COR-L47 (cell line): ENCODE measurements at places on chromosomes 6 and 20.
A peak's percentile ranks its signal among the peaks of the same experiment; 100 is the strongest.

- DNase-seq, result peak; percentile 85
Measured at GRCh38 chr20:63740627-63741353, 1.2 kb downstream of the SLC2A4RG start.

DNA sequence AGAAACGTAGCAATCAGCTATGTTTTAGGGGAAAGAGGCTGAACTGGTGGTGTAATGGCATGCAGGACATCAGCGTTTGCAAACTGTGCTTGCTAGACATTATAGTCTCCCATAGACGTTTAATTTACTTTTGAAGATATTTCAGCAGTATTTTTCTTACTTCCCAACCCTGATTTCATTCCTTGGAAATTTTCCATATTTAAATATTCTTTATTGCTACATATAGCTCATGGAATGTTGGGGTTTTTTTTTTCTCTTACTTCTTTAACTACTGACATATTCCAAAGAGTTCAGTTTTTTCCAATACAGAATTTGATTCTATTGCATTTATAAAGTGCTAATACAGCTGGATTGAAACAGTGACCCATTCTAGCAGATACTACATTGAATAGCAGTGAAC lies 694.4 kb upstream of the CITED2 start:
- no peak for DNase-seq

DNA sequence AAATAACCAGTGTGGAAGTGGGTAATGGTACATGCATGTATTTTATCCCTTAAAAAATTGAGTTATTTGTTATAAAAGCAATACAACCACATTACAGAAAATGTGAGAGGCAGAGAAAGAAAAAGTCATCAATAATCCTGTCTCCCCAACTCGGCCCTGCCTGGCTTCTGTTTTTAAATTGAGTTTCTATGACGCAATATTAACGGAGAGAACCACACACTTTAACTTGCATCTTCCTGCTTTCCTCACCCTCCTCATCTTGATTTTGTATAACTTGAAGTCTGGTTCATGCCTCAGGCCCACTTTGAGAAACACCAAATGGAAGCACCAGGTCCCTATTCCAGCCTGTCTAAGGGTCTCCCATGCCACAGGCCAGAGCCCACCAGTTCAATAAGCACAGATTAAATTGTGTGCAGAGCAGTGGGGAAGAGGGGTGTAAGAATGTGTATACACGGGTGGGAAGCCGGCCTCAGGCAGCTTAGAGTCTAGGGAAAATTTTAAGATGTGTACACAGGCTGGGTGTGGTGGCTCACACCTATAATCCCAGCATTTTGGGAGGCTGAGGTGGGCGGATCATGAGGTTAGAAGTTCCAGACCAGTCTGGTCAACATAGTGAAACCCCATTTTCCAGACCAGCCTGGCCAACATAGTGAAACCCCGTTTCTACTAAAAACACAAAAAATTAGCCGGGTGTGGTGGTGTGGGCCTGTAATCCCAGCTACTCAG lies 15.9 kb downstream of the KCNK5 start:
- DNase-seq, result no peak

- DNase-seq, result no peak
Measured at GRCh38 chr20:2289475-2289874, 6.3 kb upstream of the TGM3 start.

GRCh38 chr20:24770628-24771541 lies 178.2 kb upstream of the CST7 start:
- no peak for DNase-seq

GRCh38 chr6:74656453-74656852 lies 549.4 kb downstream of the COL12A1 start:
- no peak for DNase-seq

DNA sequence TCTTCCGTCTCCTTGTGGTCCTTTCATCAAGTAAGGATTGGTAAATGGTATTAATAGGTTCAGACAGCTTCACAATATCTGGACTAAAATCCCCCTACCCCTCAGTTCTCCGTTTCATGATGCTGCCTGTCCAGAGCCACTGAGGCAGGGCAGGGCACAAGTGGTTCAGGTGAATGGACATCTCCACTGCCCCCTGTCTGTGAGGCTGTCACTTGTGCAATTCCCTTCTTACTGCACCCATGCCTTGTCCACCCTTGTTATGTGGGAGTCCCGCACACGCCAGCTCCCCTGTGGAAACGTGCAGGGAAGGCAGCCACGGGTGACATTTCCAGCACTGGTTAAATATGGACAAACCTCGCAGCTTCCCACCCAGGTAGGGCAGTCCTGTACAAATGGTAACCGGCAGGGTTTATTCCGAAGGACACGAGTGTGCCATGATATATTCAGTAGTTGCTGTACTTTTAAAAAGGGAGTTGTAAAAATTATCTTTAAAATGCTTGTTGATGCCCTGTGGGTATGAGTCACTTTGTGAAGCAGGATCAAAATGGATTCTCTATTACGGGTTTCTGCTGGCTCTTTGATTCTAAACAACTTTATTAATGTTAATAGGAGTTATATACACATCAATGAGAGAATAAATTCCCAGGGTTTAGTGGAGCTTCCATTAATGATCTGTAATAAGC lies 73.5 kb downstream of the FYN start:
- DNase-seq, result no peak

GRCh38 chr6:136180704-136181511 lies 69.2 kb downstream of the MTFR2 start:
- no peak for DNase-seq

DNA sequence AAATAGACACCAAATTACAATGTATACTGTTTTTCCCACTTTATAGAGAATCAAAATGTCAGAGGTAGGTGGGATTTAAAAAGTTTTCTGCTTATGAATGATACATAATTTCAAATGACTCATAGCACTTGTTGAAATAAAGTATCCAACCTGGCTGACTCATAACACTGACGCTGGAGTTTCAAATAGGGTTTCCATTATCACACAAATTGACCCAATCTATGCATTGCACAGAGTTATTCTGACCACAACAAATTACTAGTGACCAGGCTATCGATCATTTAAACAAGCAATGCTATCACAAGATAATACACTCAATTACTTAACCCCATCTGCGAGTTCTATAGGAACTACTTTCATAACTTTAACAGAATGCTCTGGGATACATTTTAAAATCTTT lies 31.9 kb upstream of the PRELID3B start:
- DNase-seq, result no peak

- DNase-seq, result no peak
Measured at GRCh38 chr6:163719028-163719742, 304.7 kb downstream of the QKI start.

GRCh38 chr6:28250747-28251146 lies 1.3 kb downstream of the ZKSCAN4 start:
- DNase-seq, result no peak

- DNase-seq, result no peak
Measured at GRCh38 chr6:66198062-66198624, 491.1 kb upstream of the EYS start.

- no peak for DNase-seq
Measured at GRCh38 chr6:34463299-34463698, 2.6 kb upstream of the PACSIN1 start.

- DNase-seq, result no peak
Measured at GRCh38 chr20:47825011-47825762, 39.9 kb upstream of the SULF2 start.

DNA sequence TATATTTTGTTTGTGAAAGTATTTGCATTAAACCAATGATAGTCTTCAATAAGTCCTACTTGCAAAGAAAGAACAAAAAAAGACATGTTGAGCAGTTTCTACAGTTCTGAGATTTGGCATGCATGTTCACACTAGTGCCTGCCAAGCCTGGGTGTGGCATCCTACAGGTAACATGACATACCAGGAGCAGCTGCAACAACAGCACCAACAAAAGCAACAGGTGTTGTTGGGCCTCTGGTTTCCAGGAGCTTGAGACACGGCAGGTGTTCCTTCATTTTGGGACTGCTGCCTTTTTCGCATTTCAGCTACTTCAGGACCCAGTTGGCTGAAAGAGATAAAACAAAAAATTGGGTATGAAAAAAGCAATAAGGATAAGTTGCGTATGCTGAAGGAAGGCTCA lies 41.2 kb upstream of the MTRF1L start:
- peak; percentile 51 for DNase-seq

GRCh38 chr6:47117314-47117713 lies 75.2 kb upstream of the ADGRF1 start:
- no peak for DNase-seq

GRCh38 chr20:53662595-53662994 lies 69.0 kb upstream of the ZNF217 start:
- DNase-seq, result no peak

- no peak for DNase-seq
Measured at GRCh38 chr6:45420083-45420908, 42.6 kb upstream of the SUPT3H start.

DNA sequence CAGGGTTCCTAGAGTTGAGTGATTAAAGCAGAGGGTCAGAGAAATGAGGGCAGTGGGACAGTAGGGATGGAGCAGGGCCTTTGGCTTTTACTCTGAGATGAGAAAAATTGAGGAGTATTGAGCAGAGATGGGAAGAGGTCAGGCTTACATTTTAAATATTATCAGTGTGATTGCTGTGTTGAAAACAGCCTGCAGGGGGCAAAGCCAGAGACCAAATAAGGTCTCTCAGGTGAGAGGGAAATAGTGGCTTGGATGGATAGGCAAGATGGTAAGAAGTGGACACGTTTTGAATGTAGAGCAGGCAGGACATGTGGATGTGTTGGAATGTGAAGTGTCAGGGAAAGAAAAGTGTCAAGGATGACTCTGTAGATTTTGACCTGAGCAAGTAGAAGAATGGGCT lies 105.0 kb upstream of the MAP3K7 start:
- no peak for DNase-seq
